Kidney tubule cell (primary cell): ENCODE measurements at places on chromosomes 16 and 17.

- DNase-seq = peak; percentile 69
Measured at GRCh38 chr17:72419866-72420774, 299.3 kb downstream of the SOX9 start.

DNA sequence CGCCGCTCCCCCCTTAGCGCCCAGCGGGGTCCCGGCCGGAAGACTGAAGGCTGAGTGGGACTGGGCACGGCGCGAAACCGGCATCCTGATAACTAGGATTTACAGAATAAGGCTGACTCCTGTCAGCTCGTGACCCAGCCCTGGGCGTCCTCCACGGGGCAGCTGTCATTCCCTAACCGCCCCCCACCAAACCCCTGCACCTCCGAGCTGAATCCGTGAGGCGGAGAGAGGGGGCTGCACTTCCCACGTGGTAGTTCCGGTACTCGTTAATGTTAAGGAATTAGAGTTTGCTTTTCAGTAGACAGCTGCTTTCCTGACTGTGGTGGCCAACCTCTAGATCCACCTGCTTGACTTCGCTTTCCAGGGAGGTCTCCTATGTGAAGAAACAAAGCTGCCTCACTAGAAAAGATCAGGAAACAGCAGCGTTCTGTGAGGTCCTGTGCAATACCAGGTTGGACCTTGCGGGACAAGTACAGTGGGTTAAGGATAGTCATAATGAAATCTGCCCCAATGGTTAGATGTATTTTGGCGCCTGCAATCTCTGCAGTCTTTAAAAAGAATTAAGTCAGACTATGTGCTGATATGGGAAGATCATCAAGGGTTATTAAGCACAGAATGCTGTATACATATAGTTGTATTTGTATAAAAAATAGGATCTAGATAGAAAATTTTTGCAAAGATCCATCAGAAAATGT is 1.1 kb upstream of the WBP2 start:
- DNase-seq = peak; percentile 47

DNA sequence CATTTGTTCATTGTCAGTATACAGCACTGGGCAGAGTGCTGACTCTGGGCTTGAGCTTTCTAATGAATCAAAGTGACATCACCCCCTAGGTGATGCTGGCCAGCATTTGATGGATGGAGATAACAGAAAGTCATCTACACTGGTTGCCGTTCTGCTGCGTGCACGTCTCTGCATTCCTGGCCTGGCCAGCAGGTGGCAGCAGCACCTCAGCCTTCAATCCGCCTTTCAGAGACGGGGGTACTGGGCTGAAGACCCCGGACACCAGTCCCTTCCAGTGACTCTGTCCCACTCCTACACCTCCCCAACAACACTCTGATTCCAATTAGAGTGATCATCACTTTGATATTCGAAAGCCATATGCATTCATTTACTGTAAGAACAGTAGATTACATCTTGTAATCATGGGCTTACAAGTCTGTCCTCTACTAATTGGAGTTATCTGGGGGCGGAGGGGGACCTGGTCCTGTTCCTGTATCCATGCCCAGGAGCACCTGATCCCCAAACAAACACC is 6.0 kb downstream of the CPSF4L start:
- DNase-seq = peak; percentile 79

GRCh38 chr17:11644265-11645212 is 46.3 kb downstream of the DNAH9 start:
- DNase-seq = peak; percentile 85

DNA sequence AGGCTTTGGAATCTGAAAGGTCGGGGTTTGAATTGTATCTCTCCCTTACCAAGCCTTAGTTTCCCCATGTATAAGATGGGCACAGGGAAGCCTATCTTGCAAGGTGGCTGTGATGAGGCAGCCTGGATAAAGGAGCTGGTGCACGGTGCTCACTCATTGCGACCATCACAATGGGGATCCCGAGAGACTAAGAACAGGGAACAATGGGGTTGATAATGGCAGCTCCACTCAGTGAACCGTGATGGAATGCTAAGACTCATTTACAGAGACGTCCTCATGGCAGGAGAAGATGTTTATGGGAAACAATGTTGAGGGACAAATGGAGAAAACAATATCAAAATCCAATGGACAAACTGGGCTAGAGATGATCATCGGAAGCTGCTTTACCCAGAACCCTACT is 81.8 kb downstream of the SPACA3 start:
- DNase-seq = peak; percentile 58

DNA sequence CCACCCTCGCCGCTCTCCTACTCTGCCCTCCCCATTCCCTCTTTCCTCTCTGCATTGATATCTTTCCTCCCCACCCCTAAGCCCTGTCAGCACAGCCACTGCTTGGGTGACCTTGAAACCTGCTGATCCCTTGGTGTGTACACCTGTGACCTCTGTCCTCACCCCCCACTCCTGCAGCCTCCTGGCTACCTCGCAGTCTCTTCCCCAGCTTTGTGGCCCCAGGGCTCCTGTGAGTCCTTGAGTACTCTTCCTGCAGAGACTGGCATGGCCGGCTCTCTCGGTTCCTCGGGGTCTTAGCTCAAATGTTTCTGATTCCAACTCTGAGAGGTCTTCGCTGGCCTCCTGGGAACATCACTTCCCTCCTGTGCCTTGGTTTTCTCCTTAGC is 31.7 kb downstream of the ADCY7 start:
- DNase-seq = no peak

GRCh38 chr17:64355536-64356303 is 34.9 kb downstream of the PECAM1 start:
- no peak for DNase-seq

DNA sequence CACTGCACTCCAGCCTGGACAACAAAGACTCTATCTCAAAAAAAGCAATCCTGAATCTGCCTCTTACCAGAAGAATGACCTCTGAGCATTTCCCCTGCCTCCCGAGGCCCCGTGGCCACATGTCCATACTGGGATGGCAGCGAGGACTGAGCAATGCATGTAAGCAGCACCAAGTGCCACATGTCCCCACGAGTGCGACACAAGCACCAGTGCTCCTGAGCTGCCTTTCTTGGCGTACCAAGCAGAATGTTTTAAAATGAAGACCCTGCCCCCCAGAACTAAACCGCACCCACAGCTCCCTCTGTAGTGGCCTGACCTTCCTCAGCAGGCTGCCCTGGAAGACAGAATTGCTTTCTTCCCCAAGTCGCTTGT is 373.3 kb downstream of the SLC39A11 start:
- DNase-seq = no peak

DNA sequence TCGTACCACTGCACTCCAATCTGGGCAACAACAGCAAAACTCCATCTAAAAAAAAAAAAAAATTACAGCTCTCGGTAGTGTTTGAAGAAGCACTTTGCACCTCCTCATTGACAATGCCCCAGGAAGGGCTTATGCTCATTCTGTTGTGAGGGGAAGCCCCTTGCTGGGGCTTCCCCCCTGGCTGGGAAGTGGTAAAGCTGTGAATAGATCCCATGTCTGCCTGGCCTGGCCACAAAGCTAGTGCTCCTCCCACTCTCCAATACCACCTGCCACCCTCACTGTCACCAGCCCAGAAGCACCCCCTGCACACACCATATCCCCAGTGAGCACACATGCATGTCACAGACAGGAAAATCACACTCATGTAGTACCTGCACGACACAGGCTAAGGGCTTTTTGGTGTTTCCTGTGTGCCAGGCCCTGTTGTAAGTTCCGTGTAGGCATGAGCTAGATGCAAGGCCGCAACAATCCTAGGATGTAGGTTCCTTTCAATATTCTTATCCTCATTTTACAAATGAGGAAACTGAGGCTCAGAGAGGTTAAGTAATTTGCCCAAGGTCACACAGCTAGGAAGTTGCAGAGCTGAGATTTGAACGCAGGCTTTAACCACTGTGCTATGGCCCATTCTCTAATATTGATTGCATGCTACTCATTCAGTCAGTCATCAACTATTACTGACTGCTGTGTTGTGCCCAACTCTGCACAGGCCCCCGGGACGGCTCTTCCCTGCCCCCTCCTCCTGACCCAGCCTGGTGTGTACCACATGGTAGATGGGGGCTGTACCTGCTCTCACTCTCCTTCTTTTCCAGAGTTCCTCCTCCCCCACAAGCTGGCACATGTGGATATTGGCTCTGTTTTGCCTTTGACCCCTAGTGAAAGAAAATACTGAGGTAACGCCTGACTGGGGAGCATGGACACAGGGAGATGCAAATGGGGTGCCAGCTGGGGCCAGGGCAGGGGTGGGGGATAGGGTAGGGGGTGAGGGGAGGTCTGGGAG is 11.9 kb upstream of the COL1A1 start:
- DNase-seq = peak; percentile 6

DNA sequence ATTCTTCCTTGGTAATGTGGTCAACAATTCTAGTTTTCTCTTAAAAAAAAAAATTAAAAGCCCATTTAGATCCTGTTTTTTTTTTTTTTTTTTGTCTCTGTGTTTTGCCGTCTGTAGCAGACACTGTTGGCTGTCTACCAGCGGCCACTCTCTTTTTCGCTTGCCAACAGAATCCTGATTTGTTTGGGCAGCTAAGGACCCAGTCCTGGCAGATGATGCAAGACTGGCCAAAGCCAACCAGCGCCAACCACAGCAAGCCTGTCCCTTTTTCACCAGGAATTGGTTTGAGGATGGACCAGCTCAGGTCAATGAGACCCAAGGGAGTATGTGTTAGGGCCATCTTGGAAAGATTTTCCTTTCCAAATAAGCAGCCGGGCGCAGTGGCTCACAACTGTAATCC is 28.2 kb downstream of the ST3GAL2 start:
- no peak for DNase-seq

DNA sequence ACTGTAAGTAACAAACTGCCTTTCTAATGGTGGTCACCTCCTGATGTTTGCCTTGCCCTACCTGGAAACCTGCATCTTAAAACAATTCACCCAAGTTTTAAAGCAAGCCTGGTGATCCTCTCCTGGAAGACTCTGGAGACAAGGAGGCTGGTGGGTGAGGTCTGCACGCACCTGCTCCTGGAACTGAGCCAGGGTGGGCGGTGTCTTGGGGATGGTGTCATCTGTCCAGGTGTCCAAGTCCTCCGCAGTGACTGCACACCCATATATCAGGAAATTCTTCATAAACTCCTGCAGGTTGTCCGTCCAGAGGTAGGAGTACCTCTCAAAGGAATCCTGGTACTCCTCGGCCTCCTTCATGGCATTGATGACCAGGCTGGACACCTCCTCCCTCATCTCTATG is 44.9 kb downstream of the DNAH17 start:
- peak; percentile 24 for DNase-seq
